Left lung (tissue), 14 donors: ENCODE measurements at places on chromosomes 12 and 14.

DNA sequence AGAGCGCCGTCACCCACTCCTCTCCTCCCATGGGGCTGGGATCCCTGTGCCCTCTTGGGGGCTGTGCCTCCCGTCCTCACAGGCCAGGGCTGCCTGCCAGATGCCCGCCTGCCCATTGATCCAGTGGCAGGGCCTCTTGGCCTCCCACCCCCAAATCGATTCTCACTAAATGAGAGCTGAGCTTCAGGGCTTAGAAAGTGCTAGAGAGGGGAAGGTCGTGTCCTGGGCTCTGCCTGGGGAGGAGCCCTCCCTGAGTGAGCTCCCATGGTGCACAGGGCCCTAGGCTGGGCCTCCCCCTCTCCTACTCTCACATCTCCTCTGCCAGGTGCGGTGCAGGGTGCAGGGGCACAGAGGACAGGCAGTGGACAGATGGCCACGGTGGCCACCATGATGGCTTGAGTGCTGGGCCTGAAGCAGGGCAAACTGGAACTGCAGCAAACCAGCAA is 9.2 kb downstream of the BEGAIN start:
- DNase-seq: no peak
- H3K4me1 ChIP-seq: no peaks in the 10 kb centered on the region
- peaks cover 17% of the 10 kb centered on the region for H3K27me3 ChIP-seq

GRCh38 chr12:126404293-126404881 is 1339.2 kb downstream of the AACS start:
- no peaks in the 10 kb centered on the region for H3K27me3 ChIP-seq
- no peaks in the 10 kb centered on the region for H3K4me1 ChIP-seq
- DNase-seq: no peak
- no peak overlapping the region for H3K4me3 ChIP-seq

- no peaks in the 10 kb centered on the region for H3K27me3 ChIP-seq
- H3K4me1 ChIP-seq: no peaks in the 10 kb centered on the region
- DNase-seq: no peak
- H3K4me3 ChIP-seq: no peak overlapping the region
- H3K27ac ChIP-seq: no peak overlapping the region
- H3K36me3 ChIP-seq: no peaks in the 10 kb centered on the region
These were observed 10.0 kb downstream of the DDX51 start for GRCh38 chr12:132133952-132134652.

DNA sequence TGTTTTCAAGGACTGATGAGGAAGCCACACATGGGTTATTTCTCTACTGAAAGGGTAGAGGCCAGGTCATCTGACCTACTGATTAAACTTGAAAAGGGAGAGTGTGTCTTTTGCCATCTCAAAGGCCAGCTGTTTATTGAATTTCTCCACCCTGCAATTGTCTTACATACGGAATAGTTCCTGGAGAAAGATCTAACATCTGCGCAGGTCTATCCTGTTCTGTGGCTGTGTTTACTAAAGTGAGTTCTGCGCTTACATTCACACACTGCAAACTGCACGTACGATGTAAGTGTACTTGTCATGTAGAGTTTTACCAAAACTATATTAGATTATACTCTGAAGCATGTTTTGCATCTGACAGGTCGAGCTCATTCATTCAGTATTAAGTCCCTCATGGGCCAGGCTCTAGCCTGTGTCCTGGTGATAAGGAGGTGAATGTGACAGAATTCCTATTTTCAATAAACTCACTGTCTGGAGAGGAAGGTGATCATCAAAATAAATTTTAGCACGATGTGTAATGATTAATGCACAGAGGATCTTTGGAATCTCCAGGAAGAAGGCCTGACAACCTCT is 96.6 kb downstream of the PRKCH start:
- H3K27me3 ChIP-seq: no peaks in the 10 kb centered on the region
- no peak overlapping the region for H3K4me3 ChIP-seq
- peaks cover 66% of the 10 kb centered on the region for H3K4me1 ChIP-seq
- no peaks in the 10 kb centered on the region for H3K36me3 ChIP-seq
- H3K27ac ChIP-seq: no peak overlapping the region

GRCh38 chr12:52657250-52657902 is 5.4 kb upstream of the KRT2 start:
- no peak for DNase-seq
- H3K36me3 ChIP-seq: no peaks in the 10 kb centered on the region
- no peak overlapping the region for H3K27ac ChIP-seq
- H3K27me3 ChIP-seq: no peaks in the 10 kb centered on the region
- no peaks in the 10 kb centered on the region for H3K4me1 ChIP-seq

GRCh38 chr12:98916106-98916505 is 271.0 kb downstream of the APAF1 start:
- no peak overlapping the region for H3K27ac ChIP-seq
- no peaks in the 10 kb centered on the region for H3K4me1 ChIP-seq
- no peak overlapping the region for H3K4me3 ChIP-seq
- H3K27me3 ChIP-seq: no peaks in the 10 kb centered on the region

DNA sequence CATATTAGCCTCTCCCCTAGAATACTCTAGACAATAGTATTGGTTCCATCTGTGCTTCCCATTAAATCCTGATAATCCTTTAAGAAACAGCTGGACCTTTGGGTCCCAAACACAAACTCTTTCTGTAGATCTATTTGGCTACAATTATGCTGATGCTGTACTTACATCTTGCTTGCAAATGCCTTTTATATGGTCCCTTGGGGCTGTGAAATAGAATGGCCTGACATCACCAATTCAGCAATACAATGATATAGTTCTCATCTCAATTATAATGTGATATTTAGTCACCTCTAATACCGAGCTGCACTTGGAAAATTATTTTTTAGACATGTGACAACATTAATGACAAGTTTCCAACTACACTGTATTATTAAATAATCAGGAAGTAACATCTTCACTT is 261.5 kb downstream of the SOX5 start:
- no peaks in the 10 kb centered on the region for H3K36me3 ChIP-seq
- H3K27me3 ChIP-seq: no peaks in the 10 kb centered on the region
- no peak overlapping the region for H3K4me3 ChIP-seq
- no peak overlapping the region for H3K27ac ChIP-seq

- DNase-seq: no peak
- peaks cover 70% of the 10 kb centered on the region for H3K36me3 ChIP-seq
- no peaks in the 10 kb centered on the region for H3K27me3 ChIP-seq
- no peaks in the 10 kb centered on the region for H3K4me1 ChIP-seq
- H3K27ac ChIP-seq: no peak overlapping the region
These were observed 21.2 kb downstream of the PEX5 start for GRCh38 chr12:7210642-7211151.

GRCh38 chr12:91577586-91578539 is 395.2 kb upstream of the DCN start:
- H3K4me1 ChIP-seq: no peaks in the 10 kb centered on the region
- DNase-seq: no peak
- H3K27me3 ChIP-seq: no peaks in the 10 kb centered on the region
- no peak overlapping the region for H3K27ac ChIP-seq
- no peak overlapping the region for H3K4me3 ChIP-seq

DNA sequence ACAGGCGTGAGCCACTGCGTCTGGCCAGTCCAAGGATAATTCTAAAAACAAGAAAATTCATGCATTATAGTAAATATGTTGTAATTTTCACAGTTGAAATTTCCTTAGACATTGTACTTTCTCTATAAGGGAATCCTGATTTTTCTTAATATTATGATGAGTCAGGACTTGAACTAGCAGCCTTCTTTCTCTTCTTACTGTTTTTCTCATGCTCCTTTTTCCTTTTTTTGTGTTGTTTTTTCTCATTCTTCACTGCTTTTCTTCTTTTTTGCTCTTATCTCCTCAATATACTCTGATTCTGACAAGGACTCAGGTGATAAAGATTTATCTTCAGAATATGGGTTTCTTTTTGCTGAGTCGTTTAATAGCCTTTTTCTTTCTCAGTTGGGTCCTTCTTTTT is 117.7 kb downstream of the LMNTD1 start:
- no peak overlapping the region for H3K4me3 ChIP-seq
- H3K36me3 ChIP-seq: no peaks in the 10 kb centered on the region
- H3K4me1 ChIP-seq: peaks cover 4% of the 10 kb centered on the region

DNA sequence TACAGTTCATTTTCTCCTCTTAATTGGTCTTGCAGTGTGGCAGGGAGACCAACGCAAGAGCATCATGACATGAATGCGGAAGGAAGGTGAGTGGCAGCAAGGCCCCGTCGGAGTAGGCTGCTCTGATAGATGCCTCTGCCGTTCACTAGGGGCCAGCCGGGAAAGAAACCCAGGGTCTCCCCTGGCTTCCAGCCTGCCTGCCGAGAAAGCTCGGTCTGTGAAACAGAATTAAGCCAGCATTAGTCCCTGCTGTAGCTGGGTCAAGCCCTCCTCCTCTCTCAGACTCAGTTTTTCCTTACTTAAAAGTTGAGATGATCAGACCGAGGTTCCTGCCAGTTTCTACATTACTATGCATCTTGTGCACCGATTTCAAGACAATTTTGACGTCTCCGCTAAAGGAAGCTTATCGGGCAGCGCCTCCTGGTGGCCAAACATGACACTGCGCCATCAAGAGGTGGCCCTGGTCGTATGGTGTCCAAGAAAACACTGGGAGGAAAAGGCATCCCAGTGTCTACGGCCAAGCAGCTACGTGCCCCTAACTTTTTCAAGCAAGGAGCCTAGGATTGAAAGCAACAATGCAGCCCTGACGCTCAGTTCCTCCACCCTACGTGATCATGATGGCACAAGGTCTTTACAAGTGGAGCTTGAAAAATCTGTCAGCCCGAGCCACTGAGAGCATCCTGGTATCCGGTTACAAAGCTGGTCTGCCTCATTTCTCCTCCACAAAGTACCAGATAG is 131.6 kb downstream of the KSR2 start:
- H3K4me3 ChIP-seq: no peak overlapping the region
- no peak overlapping the region for H3K27ac ChIP-seq
- H3K4me1 ChIP-seq: no peaks in the 10 kb centered on the region
- H3K36me3 ChIP-seq: no peaks in the 10 kb centered on the region

- H3K27me3 ChIP-seq: no peaks in the 10 kb centered on the region
- peak overlapping the region; percentile 89 for H3K27ac ChIP-seq
- H3K4me3 ChIP-seq: no peak overlapping the region
- DNase-seq: no peak
- no peaks in the 10 kb centered on the region for H3K36me3 ChIP-seq
- H3K4me1 ChIP-seq: peaks cover 46% of the 10 kb centered on the region
These were observed 35.7 kb downstream of the NRDE2 start for GRCh38 chr14:90295870-90296516.

DNA sequence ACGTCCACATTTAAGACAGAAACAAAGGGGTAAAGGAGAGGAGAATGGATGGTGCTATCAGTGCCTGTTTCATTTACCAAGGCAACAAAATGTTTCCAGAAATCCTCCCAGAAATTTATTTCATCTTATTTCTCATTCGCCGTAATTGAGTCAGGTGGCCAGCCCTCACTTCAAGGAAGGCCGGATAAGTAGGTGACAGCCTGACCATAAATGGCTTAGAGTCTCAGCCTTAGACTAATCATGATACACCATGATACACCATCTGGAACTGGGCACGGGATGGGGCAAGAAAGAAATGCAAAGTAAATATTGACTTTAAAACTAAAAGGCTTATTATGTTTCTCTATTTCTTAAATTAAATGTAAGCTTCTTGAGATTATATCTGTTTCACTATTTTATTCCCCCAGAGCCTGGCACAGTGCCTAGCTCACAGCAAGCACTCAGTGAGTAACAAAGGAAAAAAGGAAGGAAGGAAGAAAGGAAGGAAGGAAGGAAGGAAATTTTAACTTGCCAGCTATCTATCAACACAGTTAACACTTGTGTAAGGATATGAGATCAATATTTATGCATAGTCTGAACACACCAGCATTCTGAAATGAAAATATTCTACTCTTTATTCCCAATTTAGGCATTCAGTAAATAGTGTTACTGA is 106.1 kb upstream of the FSCB start:
- no peaks in the 10 kb centered on the region for H3K36me3 ChIP-seq
- H3K27me3 ChIP-seq: no peaks in the 10 kb centered on the region
- no peaks in the 10 kb centered on the region for H3K4me1 ChIP-seq
- no peak overlapping the region for H3K27ac ChIP-seq
- H3K4me3 ChIP-seq: no peak overlapping the region
- no peak for DNase-seq

DNA sequence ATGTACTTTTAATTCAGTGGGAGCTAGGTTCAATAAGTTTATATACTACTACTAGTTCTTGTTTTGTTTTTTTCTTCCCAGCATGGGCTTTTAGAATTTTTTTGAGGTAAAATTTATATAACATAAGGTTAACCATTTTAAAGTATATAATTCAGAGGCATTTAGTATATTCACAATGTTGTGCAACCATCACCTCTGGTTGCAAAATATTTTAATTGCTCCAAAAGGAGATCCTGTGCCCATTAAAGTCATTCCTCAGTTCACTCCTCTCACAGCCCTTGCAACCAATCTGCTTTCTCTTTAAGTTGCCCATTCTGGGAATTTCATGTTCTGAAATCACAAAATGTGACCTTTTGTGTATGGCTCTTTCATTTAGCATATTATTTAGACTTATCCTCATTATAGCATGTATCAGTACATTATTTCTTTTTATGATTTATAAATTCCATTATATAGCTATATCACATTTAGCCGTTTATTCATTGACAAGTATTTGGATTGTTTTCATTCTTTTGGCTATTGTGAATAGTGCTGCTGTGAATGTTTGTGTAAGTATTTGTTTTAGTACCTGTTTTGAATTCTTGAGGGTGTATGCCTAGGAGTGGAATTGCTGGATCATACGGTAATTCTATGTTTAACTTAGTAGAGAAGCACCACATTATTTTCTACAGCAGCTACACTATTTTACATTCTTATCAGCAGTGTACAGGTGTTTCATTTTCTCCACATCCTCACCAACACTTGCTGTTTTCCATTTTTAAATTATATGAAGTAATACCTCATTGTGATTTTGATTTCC is 59.1 kb downstream of the ARHGAP5 start:
- no peak overlapping the region for H3K27ac ChIP-seq
- no peaks in the 10 kb centered on the region for H3K27me3 ChIP-seq
- no peaks in the 10 kb centered on the region for H3K4me1 ChIP-seq
- no peaks in the 10 kb centered on the region for H3K36me3 ChIP-seq

GRCh38 chr12:5102261-5102789 is 58.6 kb downstream of the KCNA5 start:
- no peak overlapping the region for H3K4me3 ChIP-seq
- H3K27ac ChIP-seq: no peak overlapping the region
- no peak for DNase-seq

DNA sequence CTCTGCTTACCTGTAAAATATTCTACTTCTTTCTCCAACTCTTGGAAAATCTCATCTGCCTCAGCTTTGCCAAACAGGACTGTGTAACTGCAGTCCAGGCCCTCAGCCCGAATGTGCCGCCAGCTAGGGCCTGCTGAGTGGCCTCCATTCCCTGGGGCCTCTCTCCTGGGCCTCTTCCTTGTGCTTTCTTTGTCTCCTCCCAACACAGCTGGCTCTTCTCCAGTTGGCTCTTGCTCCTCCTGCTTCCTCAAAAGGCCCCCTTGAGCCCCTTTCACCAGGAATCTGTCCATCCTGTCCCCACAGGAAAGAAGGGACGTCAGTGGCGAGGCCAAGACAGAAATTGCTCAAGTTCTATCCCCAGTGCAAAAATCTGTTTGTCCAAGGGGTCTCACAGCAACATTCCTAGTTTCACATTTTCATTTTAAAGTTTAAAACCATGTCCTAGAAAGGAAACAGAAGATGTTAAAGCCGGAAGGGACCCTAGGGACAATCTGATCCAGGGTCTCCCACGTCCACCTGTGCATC is 713 bp downstream of the ALKBH2 start:
- H3K27me3 ChIP-seq: no peaks in the 10 kb centered on the region
- no peak for DNase-seq
- H3K27ac ChIP-seq: peak overlapping the region; percentile 55
- peaks cover 30% of the 10 kb centered on the region for H3K36me3 ChIP-seq

GRCh38 chr12:6827982-6828780 is at the start of gene P3H3:
Gene P3H3, plus strand, starts transcription at chr12:6828407. Its CDS starts 34 bp downstream, at chr12:6828441.
- H3K4me1 ChIP-seq: peaks cover 34% of the 10 kb centered on the region
- DNase-seq: peak; percentile 49
- peak within 1 kb of the TSS; percentile 70 for H3K27ac ChIP-seq
- no peaks in the 10 kb centered on the region for H3K27me3 ChIP-seq
- H3K4me3 ChIP-seq: peak within 1 kb of the TSS; percentile 57
